Stimulated activated CD8-positive, alpha-beta memory T cell treated with anti-CD3 and anti-CD28 coated beads, Interleukin-7, amount 100 ng/mL, for 1 hour (primary cell): ENCODE measurements at places on chromosomes 13 and 19.

- DNase-seq, result no peak
These were observed 130.6 kb downstream of the COG6 start for GRCh38 chr13:39786091-39786490.

DNA sequence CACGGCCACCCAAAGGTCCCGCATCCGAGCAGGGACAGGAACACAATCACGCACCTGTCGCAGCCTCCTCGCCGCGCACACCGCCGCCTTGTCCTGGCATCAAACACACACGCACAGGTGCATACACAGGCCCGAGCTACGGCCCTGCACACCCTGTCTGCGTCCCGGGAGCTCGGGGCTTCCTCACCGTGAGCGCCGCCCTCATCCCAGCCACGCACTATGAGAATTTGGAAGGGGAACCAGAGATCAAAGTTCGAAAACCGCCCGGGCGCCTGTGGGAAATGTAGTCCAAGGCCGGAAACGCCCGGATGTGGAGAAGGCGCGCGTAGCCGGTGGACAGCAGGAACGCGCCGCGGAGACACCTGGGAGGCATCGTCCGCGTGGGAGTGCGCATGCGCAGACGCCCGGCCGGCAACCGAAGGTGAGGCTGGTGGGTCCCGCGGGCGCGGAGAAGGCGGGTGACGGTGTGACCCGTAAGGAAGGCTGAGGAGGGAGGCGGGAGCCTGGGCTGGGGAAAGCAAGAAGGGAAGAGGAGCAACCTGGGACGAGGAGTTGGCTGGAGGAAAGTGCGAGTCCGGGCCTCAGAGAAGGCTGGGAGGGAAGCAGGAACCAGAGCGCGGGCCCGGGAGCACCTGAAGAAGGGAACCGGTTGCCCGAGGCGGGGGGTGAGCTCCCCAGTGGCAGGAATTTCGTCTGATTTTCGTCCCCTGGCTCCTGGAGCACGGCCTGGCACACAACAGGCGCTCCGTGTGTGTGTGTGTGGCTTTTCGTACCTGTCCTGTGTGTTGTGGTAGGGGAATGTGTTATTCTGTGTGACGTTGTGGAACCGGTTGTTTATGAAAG, at the start of gene ZNF567:
Gene ZNF567 (plus strand): TSS at position 399 of the 843 bp plus-strand sequence. CDS start 7,256 bp downstream, outside the sequence.
- DNase-seq, result peak; percentile 97

- DNase-seq, result no peak
These were observed 139.9 kb upstream of the PCDH9 start for GRCh38 chr13:67369895-67370660.

DNA sequence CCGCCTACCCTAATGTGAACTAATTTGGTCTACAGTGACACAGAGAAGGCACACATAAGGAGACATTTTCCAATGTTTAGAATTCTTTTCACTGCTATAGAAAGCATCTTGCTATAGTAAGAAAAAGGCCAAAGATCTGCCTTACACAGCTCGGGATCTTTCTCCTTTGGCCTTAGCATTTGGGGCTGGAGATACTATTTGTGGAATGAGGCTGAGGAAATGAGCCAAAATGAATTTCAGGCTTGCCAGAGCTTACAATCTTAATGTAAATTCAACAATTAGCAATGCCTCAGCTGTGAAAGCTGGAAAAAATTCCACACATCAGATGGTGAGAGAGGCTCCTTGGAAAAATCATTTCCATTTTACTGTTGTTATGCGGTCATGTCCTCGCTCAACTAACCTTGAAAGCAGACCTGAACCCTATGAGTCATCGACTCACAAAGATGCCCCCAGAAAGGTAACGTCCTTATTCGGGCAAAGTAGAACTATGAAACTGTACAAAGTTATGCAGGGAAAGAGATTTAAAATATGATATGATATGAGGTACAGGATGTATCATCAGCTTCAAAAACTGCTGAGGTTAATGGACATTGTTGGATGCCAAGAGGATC, 324.5 kb upstream of the NBEA start:
- DNase-seq, result no peak

- DNase-seq, result no peak
These were observed 43.6 kb downstream of the SIPA1L3 start for GRCh38 chr19:37950471-37951175.

DNA sequence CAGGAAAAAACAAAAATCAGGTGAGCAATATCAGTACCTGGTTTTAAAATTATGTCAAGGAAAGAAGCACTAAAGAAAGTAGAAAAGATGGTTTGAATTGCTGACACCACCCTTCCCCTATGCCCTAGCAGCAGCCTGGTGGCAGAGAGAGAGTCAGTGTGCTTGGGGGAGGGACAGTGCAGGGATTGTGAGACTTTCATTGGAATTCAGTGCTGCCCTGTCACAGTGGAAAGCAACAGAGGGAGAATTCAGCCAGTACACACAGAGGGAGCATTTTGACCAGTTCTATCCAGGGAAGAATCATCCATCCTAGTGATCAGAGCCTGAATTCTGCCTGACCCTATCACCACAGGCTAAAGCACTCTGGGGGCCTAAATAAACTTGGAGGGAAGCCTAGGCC, 222.4 kb upstream of the PCDH17 start:
- DNase-seq, result no peak

- no peak for DNase-seq
These were observed 28.3 kb upstream of the ZNF507 start for GRCh38 chr19:32317086-32317485.

GRCh38 chr13:74067818-74068217, 66.4 kb downstream of the KLF12 start:
- DNase-seq, result no peak

DNA sequence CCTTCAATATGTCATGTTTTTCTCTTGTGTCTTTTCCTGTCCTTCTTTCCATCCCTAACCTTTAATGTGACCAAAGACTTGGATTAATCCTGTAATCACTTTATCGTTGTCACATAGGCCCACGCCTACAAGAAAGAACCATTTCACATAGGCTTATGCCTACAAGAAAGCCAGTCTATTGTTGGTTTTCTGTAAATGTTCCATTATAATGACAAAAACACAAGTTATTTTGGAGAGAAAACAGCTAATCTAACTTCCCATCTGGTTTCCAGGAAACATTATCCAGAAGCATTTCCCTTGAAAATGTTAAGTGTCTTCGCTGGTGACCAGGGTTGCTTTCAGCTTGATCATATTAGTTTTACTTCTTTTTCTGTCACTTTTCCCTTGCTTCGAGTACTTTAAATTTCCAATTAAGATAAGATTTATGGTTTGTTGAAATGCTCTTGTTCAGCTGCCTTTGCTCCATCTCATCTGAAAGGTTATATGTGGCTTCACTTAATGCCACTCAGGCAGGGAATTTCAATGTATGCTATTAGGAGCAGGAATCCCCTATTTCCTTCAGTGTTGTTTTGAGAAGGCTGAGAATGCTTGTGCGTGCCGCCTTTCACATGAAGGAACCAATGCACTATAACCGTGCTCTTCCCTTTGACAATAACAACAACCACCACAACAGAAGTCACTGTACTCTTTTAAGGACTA, 708.2 kb downstream of the EFNB2 start:
- DNase-seq, result no peak

DNA sequence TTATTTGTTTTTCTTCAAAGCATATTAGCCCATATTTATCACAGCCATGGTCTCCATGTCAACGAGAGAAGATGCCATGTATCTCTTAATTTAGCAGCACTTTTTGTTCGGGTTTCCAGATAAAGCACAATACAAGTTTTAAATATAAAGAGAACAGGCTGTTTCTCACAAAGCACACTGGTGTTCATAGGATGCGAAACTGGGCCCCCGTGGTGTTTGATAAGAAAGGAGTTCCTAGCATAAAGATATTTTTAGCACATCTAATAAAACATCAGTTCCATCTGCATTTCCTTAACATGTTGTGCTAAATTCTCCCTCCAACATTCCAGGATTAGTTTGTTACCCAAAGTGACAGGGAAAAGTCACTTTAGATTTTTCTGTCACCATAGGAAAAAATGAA, 72.4 kb upstream of the EDNRB start:
- no peak for DNase-seq

GRCh38 chr19:2283835-2284507, 2.0 kb upstream of the PEAK3 start:
- no peak for DNase-seq

GRCh38 chr19:12265921-12266704, 28.6 kb downstream of the ZNF44 start:
- no peak for DNase-seq

GRCh38 chr19:13226983-13227382, 76.8 kb downstream of the IER2 start:
- DNase-seq, result no peak

DNA sequence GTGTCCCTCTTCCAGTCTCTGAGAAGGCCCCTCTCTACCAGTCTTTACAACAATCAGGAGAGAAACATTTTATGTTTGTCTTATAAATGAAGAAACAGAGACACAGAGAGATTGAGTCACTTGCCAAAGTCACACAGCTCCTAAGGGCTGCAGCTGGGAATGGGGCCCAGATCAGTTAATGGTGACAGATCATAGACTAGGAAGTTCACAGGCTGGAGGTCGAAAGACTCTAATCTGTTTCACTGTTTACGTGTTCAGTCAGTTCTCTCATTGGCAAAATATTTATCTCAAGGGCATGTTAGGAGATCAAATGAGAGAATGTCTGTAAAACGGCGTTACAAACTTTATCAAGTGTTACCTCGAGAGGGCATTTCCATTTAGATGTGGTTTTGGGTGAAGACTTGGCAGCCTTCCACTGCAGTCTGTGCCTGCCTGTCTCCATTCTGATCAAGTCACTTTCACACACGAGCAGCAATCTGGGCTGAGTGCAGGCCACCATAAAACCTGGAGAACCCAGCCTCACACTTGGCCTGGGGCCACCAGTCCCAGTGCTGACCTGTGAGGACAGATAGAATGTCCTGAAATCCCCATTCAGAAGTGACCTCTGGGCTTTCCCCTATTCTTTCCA, 65.1 kb downstream of the SIAH3 start:
- no peak for DNase-seq

GRCh38 chr13:97319113-97319720, 97.1 kb downstream of the MBNL2 start:
- DNase-seq, result no peak

- no peak for DNase-seq
These were observed 5.1 kb upstream of the DCUN1D2 start for GRCh38 chr13:113495494-113496210.

DNA sequence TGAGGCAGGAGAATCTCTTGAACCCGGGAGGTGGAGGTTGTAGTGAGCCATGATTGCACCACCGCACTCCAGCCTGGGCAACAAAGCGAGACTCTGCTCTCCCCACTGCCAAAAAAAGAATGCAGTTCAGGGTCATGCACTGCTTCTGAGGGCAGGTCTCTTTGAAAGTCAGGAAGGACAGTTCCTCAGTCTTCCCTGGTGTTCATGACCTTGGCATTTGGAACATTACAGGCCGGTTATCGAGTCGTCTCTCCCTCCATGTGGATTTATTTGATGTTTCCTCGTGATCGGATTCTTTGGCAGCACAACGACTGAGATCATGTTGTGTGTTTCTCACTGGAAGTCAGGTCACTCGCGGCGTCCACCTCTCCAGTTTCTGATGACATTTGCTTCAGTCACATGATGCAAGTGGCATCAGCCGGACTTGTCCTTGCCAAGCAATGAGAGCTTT, 17.2 kb downstream of the FGF21 start:
- no peak for DNase-seq

GRCh38 chr13:62931853-62932252, 1516.2 kb upstream of the PCDH20 start:
- DNase-seq, result no peak

DNA sequence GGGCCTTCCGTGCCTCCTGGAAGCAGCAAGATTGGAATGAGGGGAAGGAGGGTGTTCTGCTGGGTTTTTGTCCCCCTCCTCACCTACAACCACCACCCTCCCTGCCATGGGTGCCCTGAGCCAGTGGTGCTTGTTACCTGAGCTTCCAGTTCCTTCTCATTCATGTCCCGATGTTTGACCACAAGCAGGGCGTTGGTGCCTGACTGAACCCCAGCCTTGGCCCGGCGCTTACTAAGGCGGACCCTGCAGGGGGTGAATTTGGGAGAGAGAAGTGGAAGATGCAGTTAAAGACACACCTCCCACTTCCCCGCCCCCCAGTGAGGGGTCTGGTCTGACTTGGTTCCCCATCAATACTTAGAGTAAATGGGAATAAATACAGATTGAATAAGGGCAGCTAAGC, 4.3 kb downstream of the PAF1 start:
- no peak for DNase-seq
